Right renal cortex interstitium (tissue), 3 donors: ENCODE measurements at places on chromosomes 4 and X.

- no peak for DNase-seq
Observed at GRCh38 chr4:46505131-46505530, 115.2 kb upstream of the GABRA2 start.

- DNase-seq = no peak
Observed at GRCh38 chr4:78038704-78039103, 18.4 kb upstream of the FRAS1 start.

GRCh38 chrX:2609431-2610238, 81.5 kb upstream of the CD99 start:
- no peak for DNase-seq

- DNase-seq = no peak
Observed at GRCh38 chr4:100493756-100494155, 24.1 kb downstream of the EMCN start.

DNA sequence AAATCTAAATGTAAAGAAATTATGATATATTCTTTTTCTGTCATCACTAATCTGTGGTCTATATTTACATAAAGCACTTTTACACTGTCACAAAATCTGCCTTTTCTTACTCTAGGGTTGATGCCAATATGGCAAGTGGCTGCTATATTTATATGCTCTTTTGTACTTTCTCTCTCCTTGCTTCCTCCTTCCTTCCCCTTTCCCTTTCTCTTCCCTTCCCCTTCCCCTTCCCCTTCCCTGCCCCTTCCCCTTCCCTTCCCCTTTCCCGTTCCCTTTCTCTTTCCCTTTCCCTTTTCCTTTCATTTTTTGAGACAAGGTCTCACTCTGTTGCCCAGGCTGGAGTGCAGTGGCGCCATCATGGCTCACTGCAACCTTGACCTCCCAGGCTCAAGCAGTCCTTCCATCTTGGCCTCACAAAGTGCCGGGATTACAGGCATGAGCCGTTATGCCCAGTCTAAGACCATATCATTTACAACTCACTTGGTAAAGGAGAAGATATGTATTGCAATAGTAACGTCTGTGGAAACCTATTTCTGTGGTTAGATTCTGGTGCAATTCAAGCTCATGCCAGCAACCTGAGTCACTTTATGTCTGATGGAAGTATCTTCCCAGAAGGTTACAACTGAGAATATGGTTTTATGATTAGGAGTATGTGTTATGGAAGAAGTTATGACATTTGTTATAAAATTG, 13.9 kb upstream of the PLAC8 start:
- no peak for DNase-seq

- no peak for DNase-seq
Observed at GRCh38 chrX:65596270-65597034, 61.9 kb upstream of the LAS1L start.

GRCh38 chr4:26139310-26139924, 181.4 kb upstream of the RBPJ start:
- no peak for DNase-seq

- no peak for DNase-seq
Observed at GRCh38 chrX:142999199-142999701, 26.5 kb upstream of the SPANXN4 start.

DNA sequence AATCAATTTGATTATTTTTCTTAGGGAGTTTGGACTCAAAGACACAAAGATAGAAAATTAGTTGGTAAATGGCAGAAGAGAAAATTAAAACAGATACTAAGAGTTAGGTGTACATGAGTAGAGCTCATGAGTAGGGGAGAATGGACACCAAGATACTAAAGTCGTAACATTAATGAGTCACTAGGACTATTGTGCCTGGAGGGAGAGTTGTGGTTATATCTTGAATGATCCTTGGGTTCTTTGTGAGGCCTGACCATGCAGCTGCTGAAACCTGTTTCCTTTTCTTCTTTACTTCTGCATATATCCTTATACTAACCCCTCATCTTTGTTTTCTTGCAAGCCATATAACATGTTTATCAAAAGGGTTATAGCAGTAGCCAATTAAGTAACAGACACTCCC, 532.8 kb downstream of the RPA4 start:
- DNase-seq = no peak
